HFFc6 (cell line): ENCODE measurements at places on chromosomes 1 and 21. TPM values are rescaled to one million over a fixed set of nuclear protein-coding genes. Genes with fewer than 3 reads are reported as not detected.
A peak's percentile ranks its signal among the peaks of the same experiment; 100 is the strongest.

Gene TTC24
- not detected in 3 replicates for total RNA-seq

Gene LCE2B
- total RNA-seq: not detected in 2 replicates

Gene HCRTR1
- total RNA-seq: not detected in 3 replicates

Gene CEP104
- 53.8 to 62.0 TPM (median 58.7 TPM) in 3 replicates for total RNA-seq

Gene KCNH1
- 1.1 to 1.6 TPM (median 1.1 TPM) in 3 replicates for total RNA-seq

Gene CRYBG2
- not detected in 3 replicates for total RNA-seq

Gene SNAP47
- total RNA-seq: 29.7 to 31.2 TPM (median 29.9 TPM) in 3 replicates

Gene PADI3
- total RNA-seq: 0.14 TPM in 1 of 2 replicates, not detected in the other

DNA sequence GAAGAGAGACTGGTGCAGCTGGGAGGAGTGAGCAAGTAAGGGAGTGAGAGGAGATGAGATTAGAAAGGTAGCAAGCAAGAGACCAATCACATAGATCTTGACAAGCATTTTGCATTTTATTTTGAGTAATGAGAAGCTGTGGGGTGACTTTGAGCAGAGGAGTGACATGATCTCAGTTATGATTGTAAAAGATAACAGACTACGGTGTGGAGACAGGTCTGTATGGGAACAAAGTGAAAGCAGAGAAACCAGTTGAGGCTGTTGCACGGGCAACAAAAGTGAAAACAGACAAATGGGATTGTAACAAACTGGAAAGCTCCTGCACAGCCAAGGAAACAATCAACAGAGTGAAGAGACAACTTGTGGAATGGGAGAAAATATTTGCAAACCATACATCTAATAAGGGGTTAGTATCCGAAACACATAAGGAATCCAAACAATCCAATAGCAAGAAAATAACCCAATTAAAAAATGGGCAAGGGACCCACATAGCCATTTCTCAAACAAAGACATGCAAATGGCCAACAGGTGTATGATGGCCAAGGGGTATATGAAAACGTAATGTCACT lies 68.4 kb downstream of the SNRPE start:
- H3K27me3 ChIP-seq: peaks cover 6% of the 10 kb centered on the region
- no peak overlapping the region for H3K27ac ChIP-seq
- no peaks in the 10 kb centered on the region for H3K36me3 ChIP-seq
- H3K4me3 ChIP-seq: no peak overlapping the region; the same call in 1 of the 2 replicates
- DNase-seq: no peak

GRCh38 chr21:18142655-18143054 lies 102.0 kb upstream of the CHODL start:
- peaks cover 5% of the 10 kb centered on the region for H3K36me3 ChIP-seq
- no peak overlapping the region for H3K27ac ChIP-seq
- H3K27me3 ChIP-seq: no peaks in the 10 kb centered on the region; the same call in 1 of the 2 replicates
- no peaks in the 10 kb centered on the region for H3K4me1 ChIP-seq
- no peak for DNase-seq

GRCh38 chr1:236800623-236801022 lies 5.5 kb downstream of the MTR start:
- H3K27me3 ChIP-seq: no peaks in the 10 kb centered on the region; the same call in 1 of the 2 replicates
- no peak for DNase-seq
- H3K4me1 ChIP-seq: peaks cover 20% of the 10 kb centered on the region
- H3K4me3 ChIP-seq: no peak overlapping the region
- H3K27ac ChIP-seq: no peak overlapping the region

DNA sequence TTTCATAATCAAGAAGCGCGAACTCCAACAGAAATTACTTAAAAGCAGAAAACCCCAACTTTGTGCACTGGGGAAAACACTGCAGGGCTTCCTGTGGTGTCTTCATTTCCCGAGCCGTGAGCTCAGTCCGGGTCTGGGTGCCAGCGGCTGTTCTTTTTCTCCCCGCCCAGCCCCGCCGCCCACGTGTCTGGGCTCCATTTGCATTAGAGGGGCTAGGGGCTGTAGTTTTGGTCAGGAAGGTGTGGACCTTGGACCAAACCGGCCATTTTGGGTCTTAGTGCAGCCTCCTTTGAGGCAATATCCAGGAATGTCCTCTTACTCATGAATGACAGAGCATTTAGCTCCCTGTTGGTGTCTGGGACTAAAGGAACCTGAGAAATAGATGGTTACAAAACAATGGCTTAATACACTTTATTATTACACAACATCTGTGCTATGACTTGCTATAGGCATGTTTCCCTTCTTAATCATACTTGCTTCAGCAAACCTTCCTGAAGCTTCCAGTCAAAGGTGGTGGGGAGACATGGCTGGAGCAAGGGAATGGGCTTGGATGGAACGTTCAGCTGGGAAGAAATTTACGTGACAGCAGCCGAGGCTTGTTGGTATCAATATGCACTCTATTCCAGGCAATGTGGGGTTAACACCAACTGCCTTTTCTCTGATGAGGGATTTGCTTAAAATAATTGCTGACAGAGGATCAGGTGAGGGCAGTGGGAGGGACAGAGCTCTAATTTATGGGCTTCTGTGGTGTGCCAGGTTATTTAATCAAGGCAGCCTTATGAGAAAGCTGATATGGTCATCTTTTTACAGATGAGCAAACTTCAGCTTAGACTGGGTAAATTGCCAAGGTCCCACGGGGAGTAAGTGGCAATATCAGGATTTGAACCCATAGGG lies 1.1 kb downstream of the AGTRAP start:
- no peaks in the 10 kb centered on the region; the same call in 1 of the 2 replicates for H3K27me3 ChIP-seq
- no peaks in the 10 kb centered on the region; the same call in 1 of the 2 replicates for H3K36me3 ChIP-seq
- DNase-seq: peak; percentile 81
- H3K4me3 ChIP-seq: peak overlapping the region; percentile 93

DNA sequence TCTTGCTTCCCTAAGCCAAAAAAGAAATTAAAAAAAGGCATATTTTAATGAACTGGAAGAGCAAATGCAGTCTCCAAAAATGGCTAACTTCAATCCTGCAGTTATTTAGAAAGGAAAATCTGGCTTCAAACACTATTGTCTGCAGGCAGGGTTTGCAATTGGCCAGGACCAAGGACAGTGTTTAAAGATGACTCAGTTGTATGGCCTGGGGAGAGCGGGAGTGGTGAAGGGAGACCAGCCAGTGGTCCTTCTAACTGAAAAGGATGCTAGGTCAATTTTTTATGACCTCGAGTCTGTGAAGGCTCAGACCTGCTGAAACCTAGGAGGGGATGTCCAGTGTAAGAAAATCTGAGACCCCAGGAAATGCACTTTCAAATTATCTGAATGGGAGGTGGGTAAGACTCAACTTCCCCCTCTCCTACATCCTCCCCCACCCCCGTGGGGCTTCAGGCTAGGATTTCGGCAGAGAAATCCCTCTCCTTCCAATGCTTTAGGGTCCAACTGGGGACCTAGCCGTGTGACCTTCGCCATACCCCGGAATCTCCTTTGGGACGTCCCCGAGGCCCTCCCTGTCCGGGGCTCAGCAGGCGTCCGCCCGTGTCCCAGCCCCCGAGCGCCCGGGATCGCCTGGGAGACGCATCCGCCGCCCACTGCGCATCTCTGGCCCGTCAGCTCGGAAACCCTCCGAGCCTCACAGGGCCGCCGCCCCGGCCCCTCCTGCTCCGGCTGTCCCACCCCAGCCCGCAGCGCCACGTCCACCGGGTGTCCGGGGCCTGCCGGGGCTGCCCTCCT lies 602 bp upstream of the RIMKLA start:
- peak overlapping the region; percentile 65; the same call in 1 of the 2 replicates for H3K4me3 ChIP-seq
- DNase-seq: peak; percentile 4
- H3K27me3 ChIP-seq: peaks cover 33% of the 10 kb centered on the region
- no peaks in the 10 kb centered on the region; the same call in 1 of the 2 replicates for H3K4me1 ChIP-seq
- H3K36me3 ChIP-seq: peaks cover 4% of the 10 kb centered on the region; the same call in 1 of the 2 replicates

- H3K27ac ChIP-seq: peak overlapping the region; percentile 83
- H3K4me3 ChIP-seq: peak overlapping the region; percentile 75
- H3K27me3 ChIP-seq: no peaks in the 10 kb centered on the region
- DNase-seq: peak; percentile 80
- H3K4me1 ChIP-seq: peaks cover 90% of the 10 kb centered on the region
Observed at GRCh38 chr1:184056921-184057555, 5.5 kb downstream of the TSEN15 start.

DNA sequence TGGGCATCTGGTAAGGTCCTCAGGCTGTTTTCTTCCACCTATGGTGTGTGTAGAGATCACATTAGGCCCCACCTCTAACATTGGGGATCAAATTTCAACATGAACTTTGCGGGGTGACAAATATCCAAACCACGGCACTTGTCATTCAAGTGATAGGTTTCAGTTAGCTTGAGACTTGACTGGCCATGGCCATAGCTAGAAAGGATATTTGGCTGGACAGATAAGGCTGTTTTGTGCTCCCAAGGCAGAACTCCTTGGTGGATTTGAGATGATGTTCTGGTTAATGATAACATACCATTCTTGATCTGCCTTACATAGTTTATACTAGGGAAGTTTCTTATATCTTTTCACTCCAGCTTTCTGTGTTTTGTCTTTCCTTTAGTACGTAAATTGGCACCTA lies 48.5 kb downstream of the CELF3 start:
- H3K36me3 ChIP-seq: peaks cover 43% of the 10 kb centered on the region
- DNase-seq: no peak
- no peaks in the 10 kb centered on the region for H3K4me1 ChIP-seq
- no peak overlapping the region for H3K27ac ChIP-seq
- no peaks in the 10 kb centered on the region for H3K27me3 ChIP-seq

DNA sequence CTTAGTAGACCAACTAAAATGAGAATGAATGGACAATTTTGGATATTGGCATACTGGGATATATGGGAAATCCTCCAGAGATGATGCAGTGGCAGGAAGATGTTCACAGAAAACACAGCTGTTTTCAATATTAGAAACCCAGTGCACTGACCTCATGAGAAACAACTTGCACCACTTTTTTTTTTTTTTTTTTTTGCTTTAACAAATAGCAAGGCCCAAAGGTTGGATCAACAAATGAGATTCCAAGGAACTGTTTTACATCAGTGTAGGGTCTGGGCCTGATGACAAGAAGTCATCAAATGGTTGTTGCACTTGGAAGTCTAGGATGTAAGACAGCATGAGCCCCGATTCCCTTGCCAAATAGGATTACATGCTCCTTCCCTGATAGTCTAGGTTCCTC lies 110.7 kb downstream of the SLC25A24 start:
- peaks cover 2% of the 10 kb centered on the region for H3K27me3 ChIP-seq
- no peak for DNase-seq

GRCh38 chr1:8563944-8564537 lies 246.1 kb downstream of the SLC45A1 start:
- H3K36me3 ChIP-seq: no peaks in the 10 kb centered on the region
- DNase-seq: no peak
- H3K27me3 ChIP-seq: no peaks in the 10 kb centered on the region

GRCh38 chr1:151312411-151312810 lies 14.8 kb downstream of the PI4KB start:
- no peaks in the 10 kb centered on the region; the same call in none of the 2 replicates for H3K27me3 ChIP-seq
- peak overlapping the region; percentile 49; the same call in 1 of the 2 replicates for H3K4me3 ChIP-seq
- peaks cover 50% of the 10 kb centered on the region for H3K36me3 ChIP-seq
- H3K27ac ChIP-seq: peak overlapping the region; percentile 95

GRCh38 chr21:45200581-45201296 lies 87.0 kb downstream of the POFUT2 start:
- H3K4me1 ChIP-seq: no peaks in the 10 kb centered on the region
- no peak overlapping the region for H3K4me3 ChIP-seq
